ENCODE measurements at places on chromosomes 3 and 15.

DNA sequence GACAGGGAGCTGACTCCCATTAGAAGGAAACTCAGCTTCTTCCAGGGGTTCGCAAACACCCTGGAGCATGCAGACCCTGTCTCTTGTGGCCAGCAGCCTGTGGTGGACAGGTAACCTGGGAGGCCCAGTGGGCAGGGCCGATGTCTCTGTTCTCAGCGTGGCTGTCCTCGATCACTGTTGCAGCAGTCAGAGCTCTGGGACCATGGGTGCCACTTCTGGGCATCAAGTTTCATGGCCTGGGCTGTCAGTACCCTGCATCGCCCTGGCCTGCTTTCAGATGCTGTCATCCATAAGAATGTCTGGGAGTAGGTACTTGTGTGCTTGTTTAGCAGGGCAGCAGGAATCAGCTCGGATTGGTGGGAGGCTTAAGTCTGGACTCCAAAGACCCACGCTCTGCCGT, 54.4 kb downstream of the SLC6A6 start:
- DNase-seq = no peak

GRCh38 chr15:62847900-62848489, 194.6 kb upstream of the TPM1 start:
- DNase-seq = peak; percentile 68

GRCh38 chr15:60375306-60375705, 22.5 kb downstream of the ANXA2 start:
- no peak for DNase-seq

DNA sequence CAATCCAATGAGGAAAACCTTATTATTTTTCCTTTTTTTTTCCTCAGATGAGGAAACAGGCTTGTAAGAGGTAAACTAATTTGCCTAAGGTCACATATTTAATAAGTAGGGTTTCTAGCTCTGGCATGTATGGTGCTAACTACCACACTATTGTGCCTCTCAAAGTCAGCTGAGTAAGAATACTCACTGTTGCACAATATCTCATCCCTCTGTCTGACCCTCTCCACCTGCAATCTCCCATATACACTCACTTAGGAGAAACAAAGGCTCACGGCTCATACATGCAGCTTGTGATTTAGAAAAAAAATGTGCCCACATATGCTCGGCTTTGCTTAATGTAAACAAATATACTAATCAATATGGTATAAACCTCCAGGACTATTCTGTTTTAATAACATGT, 10.4 kb upstream of the ARIH1 start:
- DNase-seq = no peak

GRCh38 chr15:62417439-62417838, 252.4 kb upstream of the C2CD4B start:
- no peak for DNase-seq

GRCh38 chr3:161213644-161214043, 7.5 kb upstream of the NMD3 start:
- DNase-seq = peak; percentile 7
